ENCODE measurements at places on chromosomes 16 and 17. TPM values are rescaled to one million over a fixed set of nuclear protein-coding genes. Genes with fewer than 3 reads are reported as not detected.

The RNF157 gene
- 6.7 TPM for total RNA-seq

The NGFR gene
- total RNA-seq = 0.62 TPM

The CCL17 gene
- not detected for total RNA-seq

The ATP2A1 gene
- not detected for total RNA-seq

The NPIPB6 gene
- total RNA-seq = 0.42 TPM

All from M059J (cell line).